ENCODE measurements at places on chromosomes 16 and 17. TPM values are rescaled to one million over a fixed set of nuclear protein-coding genes. Genes with fewer than 3 reads are reported as not detected.

- no peaks in the 10 kb centered on the region for H3K36me3 ChIP-seq
- H3K27me3 ChIP-seq: no peaks in the 10 kb centered on the region
- no peak for DNase-seq
These were observed 23.6 kb downstream of the CRISPLD2 start for GRCh38 chr16:84843149-84844048.

GRCh38 chr16:14378131-14378551, 251.9 kb downstream of the PARN start:
- H3K4me3 ChIP-seq: no peak overlapping the region
- H3K4me1 ChIP-seq: no peaks in the 10 kb centered on the region
- no peak overlapping the region for H3K27ac ChIP-seq
- DNase-seq: no peak

C1QL1 gene
- not detected for total RNA-seq

- H3K36me3 ChIP-seq: no peaks in the 10 kb centered on the region
- H3K27ac ChIP-seq: no peak overlapping the region
- H3K4me1 ChIP-seq: no peaks in the 10 kb centered on the region
- no peaks in the 10 kb centered on the region for H3K27me3 ChIP-seq
- no peak overlapping the region for H3K4me3 ChIP-seq
These were observed 53.7 kb downstream of the SNX20 start for GRCh38 chr16:50627419-50627818.

RPL26 gene
- 3,666 TPM for total RNA-seq

OR1F1 gene
- not detected for total RNA-seq

- no peak overlapping the region for H3K4me3 ChIP-seq
- H3K4me1 ChIP-seq: no peaks in the 10 kb centered on the region
These were observed 39.4 kb downstream of the AP1G1 start for GRCh38 chr16:71769222-71769621.

- DNase-seq: no peak
- no peaks in the 10 kb centered on the region for H3K27me3 ChIP-seq
- H3K4me3 ChIP-seq: no peak overlapping the region
These were observed 13.1 kb upstream of the CTCF start for GRCh38 chr16:67549240-67549639.

GLP2R gene
- total RNA-seq: 4.2 TPM

DNA sequence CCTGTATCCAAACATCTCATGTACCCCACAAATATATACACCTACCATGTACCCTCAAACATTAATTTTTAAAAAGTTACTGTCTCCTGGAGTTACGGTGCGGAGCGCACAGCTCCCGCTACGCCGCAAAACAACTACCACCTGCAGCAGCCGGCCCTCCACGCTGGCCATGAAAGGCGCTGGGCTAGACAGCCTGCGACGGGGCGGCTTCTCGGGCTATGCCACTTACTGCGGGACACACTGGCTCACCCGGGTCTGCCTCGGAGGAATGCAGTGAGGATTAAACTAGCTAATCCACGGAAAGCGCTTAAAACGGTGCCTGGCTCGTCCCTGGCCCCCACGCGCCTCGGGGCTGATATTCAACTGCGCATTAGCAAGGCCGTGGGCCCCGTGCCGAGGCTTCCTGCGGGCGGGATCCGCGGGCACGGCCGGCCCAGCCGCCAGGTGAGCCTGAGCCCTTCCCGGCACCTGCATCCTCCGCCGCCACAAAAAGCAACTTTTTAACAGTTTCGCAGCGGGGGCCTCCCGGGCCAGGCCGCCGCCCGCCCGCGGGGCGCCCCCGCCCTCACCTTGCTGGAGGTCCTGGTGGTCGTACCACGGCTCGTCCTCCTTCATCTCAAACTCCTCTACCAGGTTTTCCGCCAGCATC, 633 bp downstream of the CDR2 start:
- no peaks in the 10 kb centered on the region for H3K4me1 ChIP-seq
- peak overlapping the region; percentile 95 for H3K4me3 ChIP-seq
- H3K27ac ChIP-seq: peak overlapping the region; percentile 84
- DNase-seq: peak; percentile 58

MSLN gene
- total RNA-seq: not detected

TMEM204 gene
- total RNA-seq: 27.8 TPM

- DNase-seq: no peak
- H3K4me1 ChIP-seq: no peaks in the 10 kb centered on the region
- no peaks in the 10 kb centered on the region for H3K36me3 ChIP-seq
- H3K4me3 ChIP-seq: no peak overlapping the region
These were observed 485.7 kb downstream of the HS3ST4 start for GRCh38 chr16:26177438-26177837.

- H3K27ac ChIP-seq: no peak overlapping the region
- no peaks in the 10 kb centered on the region for H3K4me1 ChIP-seq
- H3K36me3 ChIP-seq: no peaks in the 10 kb centered on the region
- no peak overlapping the region for H3K4me3 ChIP-seq
- DNase-seq: no peak
These were observed 4.7 kb downstream of the DNAH17 start for GRCh38 chr17:78572239-78573205.

- DNase-seq: no peak
- H3K4me3 ChIP-seq: peak within 1 kb of the TSS; percentile 28
- H3K27me3 ChIP-seq: peaks cover 3% of the 10 kb centered on the region
These were observed at the start of gene HOXB6 for GRCh38 chr17:48604770-48605329. Gene HOXB6, minus strand, starts transcription at chr17:48604986. Its CDS starts 6,836 bp downstream, at chr17:48598150.

DNA sequence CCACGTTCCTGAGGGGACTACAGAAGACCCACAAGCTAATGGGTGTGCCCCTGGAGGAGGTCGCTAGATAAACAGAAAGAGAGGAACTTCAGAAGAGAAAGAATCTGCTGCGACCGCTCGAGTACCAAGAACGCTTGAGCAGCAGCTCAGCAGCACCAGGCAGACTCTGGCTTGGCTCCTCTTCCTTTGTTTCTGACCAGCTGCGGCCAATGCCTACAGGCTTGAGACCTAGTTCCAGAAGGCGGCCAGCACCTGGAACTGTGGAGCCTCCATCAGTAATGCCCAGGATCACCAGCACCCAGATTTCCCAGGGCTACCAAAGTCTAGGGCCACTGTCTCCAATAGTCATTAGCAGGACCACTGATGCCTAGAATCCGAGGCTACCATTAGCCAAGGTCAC, 26.0 kb upstream of the GOSR2 start:
- DNase-seq: no peak
- H3K4me3 ChIP-seq: no peak overlapping the region
- no peak overlapping the region for H3K27ac ChIP-seq
- no peaks in the 10 kb centered on the region for H3K4me1 ChIP-seq
- peaks cover 15% of the 10 kb centered on the region for H3K27me3 ChIP-seq

DNA sequence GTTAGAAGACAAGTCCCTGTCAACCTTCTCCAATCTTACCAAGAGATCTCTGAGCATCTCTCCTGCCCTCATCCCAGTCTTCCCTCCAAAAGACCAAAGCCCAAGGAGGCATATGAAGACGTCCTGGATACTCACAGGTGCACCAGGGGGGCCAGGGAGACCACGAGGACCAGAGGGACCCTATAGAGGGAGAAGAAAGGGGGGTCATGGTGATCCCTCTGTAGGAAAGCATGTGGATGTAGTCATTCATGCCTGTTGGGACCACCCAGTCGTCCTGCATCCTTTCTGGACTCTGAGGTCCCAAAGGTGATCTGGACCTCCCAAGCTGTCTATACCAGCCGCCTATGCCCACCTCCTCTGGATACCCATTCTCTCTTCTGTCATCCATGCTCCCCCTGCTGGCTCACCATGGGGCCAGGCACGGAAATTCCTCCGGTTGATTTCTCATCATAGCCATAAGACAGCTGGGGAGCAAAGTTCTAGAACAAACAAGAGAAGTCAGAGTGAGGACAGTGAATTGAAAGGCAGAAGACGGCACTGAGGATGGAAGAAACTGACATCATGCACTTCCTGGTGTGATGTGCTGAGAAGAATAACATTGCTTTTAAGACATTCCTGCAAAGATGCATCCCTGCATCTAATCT, 3.3 kb downstream of the COL1A1 start:
- peak; percentile 64 for DNase-seq
- peak overlapping the region; percentile 85 for H3K27ac ChIP-seq
- peaks cover 8% of the 10 kb centered on the region for H3K4me1 ChIP-seq
- no peak overlapping the region for H3K4me3 ChIP-seq
- no peaks in the 10 kb centered on the region for H3K36me3 ChIP-seq
- peaks cover 13% of the 10 kb centered on the region for H3K27me3 ChIP-seq

DNA sequence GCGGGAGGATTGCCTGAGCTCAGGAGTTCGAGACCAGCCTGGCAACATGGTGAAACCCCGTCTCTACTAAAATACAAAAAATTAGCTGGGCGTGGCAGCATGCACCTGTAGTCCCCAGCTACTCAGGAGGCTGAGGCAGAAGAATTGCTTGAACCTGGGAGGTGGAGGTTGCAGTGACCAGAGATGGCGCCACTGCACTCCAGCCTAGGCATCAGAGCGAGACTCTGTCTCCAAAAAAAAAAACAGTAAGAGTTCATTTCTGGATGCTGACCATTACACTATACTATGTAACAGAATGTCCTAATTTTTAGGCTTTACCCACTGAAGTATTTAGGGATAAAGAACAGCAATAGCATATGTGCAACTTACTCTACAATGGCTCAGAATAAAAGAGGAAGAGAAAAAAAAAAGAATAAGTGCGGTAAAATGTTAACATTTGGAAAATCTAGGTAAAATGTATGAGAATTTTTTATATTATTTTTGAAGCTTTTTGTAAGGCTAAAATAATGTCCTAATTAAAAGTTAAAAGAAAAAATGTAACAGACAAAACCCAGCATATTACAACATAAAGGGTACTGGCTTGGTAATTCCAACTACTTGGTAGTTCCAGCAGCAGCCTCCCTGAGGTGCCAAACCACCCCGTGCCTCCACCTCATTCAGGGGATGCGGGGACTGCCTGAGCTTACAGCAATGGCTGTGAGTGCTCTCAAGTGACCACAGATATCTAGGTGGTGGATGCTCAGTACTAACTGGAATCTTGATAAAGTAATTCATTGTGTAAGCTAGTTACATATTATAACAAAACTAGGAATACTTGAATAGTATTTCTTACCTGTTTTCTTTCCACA, 10.9 kb downstream of the COPS3 start:
- H3K4me1 ChIP-seq: no peaks in the 10 kb centered on the region
- H3K4me3 ChIP-seq: no peak overlapping the region
- H3K27ac ChIP-seq: no peak overlapping the region
- H3K36me3 ChIP-seq: peaks cover 6% of the 10 kb centered on the region

DNA sequence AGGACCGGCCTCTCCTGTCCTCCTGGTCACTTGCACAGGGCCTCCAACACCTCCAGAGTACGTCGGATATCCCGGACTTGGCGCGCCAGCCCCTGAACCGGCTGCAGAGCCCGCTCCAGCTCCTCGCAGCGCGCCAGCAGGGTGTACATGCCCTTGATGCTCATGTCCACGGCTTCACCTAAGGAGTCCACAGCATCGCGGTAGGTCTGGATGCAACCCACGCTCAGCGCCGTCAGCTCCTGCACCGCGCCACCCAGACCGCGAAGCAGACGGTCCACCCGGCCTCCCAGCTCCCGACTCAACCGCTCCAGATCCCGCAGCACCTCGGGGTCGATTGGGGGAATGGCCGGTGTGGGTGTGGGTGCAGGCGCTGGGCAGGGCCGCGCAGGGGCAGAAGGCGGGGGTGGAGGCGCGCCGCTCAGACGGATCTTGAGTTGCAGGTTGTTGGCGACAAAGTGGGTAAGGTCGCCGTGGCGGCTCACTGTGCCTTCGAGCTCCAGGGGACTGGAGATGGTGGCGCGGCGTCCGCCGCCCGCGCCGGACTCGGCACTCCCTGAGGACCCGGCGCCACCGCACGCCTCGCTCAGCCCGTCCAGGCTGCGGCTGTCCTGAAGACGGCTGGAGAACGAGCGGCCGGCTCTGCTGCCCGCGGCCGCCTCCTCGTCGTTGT, 804 bp downstream of the BORCS6 start:
- peak overlapping the region; percentile 91 for H3K4me3 ChIP-seq
- H3K36me3 ChIP-seq: no peaks in the 10 kb centered on the region
- no peaks in the 10 kb centered on the region for H3K27me3 ChIP-seq
- H3K27ac ChIP-seq: peak overlapping the region; percentile 94
- H3K4me1 ChIP-seq: no peaks in the 10 kb centered on the region

GAS2L2 gene
- 0.32 TPM for total RNA-seq

DNA sequence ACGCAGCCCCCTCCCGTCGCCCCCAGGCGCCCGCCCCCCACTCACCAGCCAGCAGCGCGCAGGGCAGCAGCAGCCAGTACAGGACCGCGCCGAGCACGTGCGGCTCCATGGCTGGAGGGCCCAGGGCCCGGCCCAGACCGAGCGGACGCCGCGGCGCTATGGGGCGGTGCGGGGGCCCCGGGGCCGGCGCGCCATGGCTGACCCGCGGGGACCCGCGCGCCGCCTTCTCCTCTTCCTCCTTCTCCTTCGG, 239 bp downstream of the PIEZO1 start:
- peak overlapping the region; percentile 84 for H3K4me3 ChIP-seq
- peaks cover 2% of the 10 kb centered on the region for H3K4me1 ChIP-seq
- no peaks in the 10 kb centered on the region for H3K27me3 ChIP-seq

KRTAP16-1 gene
- not detected for total RNA-seq

DNA sequence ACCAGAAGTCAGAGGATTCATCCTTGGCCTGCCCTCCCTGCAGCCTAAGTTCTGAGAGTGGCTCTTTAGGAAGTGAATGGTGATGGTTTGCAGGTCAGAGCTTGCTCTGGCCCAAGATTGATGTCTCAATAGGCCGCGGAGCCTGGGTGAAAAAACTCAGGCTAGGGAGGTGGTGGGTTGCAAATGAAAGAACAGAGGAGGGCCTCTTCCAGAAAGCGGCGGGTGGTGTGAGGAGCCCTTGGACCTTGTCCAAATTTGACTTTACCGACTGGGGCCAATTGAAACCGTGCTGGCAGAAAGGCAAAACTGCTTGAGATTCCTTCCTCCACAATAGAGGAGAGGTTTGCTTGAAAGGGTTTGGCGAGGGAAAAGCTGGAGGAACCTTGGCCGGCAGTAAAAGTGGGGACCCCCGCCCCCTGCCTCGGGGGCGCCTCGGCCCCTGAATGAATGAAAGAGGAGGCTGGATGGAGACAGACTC, 331.3 kb downstream of the SEC14L1 start:
- H3K4me3 ChIP-seq: no peak overlapping the region
- peak; percentile 72 for DNase-seq
- no peaks in the 10 kb centered on the region for H3K27me3 ChIP-seq
- no peaks in the 10 kb centered on the region for H3K36me3 ChIP-seq
- peak overlapping the region; percentile 74 for H3K27ac ChIP-seq
- H3K4me1 ChIP-seq: peaks cover 40% of the 10 kb centered on the region

GRCh38 chr17:72404872-72405271, 284.1 kb downstream of the SOX9 start:
- DNase-seq: no peak
- H3K27ac ChIP-seq: no peak overlapping the region
- H3K4me3 ChIP-seq: no peak overlapping the region

MAP2K6 gene
- 54.9 TPM for total RNA-seq

Data from breast epithelium (tissue), 4 donors.